ENCODE measurements at places on chromosomes 11 and 22.

DNA sequence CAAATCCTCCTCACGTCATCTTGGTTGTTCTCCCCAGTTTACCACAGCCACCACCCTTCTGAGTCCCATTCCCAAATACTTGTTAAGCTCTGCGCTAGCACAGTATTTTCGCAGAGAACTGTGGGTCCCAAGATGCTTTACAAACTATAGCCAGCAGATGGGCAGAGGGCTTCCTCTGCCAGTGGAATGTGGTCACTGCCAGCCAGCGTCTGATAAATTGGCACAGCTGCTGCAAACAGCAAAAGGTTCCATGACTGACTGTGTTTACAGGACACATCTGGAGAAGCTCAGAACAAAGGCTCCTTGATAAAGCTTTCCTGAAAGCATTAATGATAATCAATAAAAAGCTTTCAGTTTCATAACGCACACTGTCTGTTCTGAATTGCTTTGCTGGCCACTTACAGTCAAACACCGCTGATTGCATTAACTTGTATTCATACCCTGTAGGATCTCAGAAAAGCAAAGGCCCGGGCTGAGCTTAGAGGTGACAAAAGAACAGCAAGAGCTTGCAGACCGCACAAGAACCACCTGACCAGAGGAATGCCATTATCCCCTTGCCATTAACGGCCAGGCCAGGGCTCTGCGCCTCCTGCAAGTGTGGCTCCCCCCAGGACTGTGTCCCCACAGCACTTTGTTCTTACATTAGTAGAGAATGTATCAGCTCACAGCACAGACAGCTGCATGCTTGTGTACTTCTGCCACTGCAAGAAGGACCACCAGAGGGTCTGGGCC, 120.6 kb downstream of the MICAL3 start:
- no peak for DNase-seq

DNA sequence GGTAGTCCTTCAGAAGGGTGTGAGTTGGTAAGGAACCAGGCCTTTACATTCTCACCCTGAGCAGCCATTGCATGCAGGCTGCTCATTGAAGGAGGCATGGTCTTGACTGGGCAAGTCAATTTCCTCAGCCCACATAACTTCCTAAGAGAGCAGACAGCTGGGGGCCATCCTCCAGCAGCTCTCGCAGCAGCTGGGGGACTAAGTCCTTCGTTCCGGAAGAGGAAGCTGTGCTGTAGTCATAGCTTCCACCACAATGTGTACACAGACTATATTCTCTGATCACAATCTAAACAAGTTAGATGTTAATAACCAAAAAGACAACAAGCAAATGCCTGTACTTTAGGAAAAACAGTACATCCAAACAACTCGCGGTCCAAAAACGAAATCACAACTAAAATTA, 30.1 kb upstream of the MPPED1 start:
- no peak for DNase-seq

- no peak for DNase-seq
Observed at GRCh38 chr22:50292643-50293440, 14.6 kb downstream of the PLXNB2 start.

GRCh38 chr11:77276271-77276670, 25.2 kb downstream of the GDPD4 start:
- no peak for DNase-seq

DNA sequence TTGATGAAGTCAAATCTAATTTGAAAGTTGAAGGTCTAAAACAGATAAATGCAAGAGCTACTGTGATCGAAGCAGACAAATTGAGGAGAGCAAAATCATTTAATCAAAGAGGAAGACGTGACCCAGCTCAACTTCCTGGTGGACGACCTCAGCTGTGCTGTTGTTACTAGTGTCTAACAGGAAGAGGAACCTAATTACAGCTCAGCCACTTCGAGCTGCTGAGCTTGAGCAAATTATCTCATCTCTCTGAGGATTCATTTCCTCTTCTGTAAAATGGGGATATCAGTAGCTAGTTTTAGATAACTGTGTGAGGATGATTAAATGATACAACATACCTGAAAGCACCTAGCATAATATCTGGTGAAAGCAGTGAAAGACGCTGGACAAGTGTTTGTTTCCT, 48.6 kb upstream of the OLFML1 start:
- DNase-seq = no peak

- DNase-seq = no peak
Observed at GRCh38 chr22:44575381-44576268, 77.6 kb upstream of the RTL6 start.

DNA sequence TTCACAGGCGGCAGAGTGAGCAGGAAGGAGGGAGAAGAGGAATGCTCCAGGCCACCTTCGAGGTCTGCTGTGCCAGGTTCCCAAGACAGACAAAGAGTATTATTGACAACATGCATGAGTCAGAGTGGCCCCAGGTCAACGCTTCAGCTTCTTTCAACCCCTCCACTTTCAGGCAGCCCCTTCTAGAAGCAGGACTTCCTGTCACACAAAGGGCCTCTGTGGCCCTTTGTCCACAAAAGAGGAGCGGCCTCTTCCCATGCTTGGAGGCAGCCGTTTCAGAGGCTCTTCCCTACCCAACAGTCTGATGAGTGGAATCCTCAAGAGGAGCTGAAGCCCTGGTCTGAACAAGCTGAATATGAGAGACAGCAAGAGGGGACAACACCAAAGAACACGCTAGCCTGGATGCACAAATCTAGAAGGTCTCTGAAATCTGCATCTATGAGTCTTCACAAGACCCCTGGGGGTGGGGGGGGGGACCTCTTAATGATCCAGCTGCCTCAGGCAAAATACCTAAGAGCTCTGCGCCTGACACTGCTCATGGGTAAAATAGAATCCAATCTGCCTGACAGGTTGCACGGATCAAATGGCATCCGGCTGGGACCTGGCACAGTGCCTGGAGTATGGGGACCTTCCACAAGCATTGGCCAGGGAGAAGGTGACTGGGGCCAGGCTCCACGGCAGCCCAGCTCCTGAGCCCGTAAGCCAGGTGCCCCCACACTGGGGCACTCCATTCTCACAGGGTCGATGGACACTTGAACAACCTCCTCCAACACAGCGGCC, 67.5 kb downstream of the PACSIN2 start:
- DNase-seq = no peak

DNA sequence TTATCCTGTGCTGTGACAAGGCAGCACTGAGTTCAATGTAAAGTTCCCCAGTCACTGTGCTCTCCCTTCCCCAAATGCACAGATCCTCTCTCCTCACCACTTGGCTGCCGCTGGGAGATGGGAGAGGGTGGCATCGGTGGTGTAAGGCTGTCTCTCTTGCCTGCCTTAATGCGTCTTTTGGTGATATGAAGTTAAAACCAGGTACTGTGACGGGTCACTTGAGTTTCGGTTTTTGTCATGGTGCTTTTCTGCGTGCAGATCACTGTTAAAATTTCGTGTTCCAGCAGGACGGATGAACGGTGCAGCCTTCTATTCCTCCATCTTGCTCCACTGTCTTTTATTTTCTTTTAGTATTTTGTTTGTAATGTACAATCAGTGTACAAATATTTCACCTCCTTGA, 18.6 kb downstream of the GLB1L2 start:
- DNase-seq = no peak

DNA sequence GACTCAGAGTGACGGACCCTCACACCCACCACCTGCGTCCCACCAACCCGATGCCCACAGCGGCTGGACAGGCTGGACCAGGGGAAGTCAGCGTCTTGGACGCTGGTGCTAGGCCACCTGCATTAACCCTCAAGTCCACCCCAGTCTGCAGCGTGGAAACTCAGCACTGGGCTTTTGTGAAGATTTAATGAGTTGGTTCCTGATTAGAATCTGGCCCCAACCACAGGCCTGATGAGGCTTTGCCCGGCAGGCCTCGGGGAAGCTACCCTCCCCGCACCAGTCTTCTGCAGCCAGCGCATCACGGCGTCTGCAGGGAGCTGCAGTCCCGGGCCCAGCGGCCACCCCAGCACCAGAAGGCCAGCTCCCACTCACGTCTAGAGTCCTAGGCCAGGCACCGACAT, 101.0 kb downstream of the BRD1 start:
- DNase-seq = no peak

DNA sequence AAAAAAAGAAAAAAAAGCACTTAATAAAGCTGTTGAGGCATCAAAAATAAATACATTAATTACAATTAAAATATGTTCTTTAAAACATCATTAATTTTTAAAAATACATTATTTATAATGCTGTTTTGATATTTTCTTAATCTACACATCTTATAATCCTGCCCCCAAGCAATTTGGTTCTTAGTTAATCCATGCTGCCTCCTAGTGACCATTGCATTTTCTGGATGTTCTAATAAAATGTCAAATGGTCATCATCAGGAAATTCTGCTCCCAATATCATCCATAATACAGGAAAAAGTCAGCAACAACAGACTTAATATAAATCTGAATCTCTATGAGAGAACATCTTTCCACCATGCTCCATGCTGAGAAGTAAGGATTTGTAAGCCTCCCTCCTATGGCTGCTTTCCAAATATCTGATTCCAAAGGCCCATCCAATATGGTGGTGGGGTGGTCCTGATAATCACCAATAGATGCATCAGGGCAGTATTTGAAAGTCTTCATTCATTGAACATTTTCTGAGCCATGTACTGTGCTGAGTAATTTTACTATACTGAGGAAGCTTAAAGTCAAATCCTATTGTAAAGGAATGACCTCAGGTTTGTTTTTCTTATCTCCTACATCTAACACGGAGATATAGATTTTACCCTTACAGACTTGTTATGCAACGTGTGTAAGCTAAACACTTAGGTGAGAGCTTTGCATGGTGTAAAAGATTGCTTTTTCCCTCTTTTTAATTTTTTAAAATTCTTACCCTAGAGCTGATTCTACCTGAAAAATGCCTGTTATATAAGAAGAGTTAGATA, 124.7 kb upstream of the BMAL1 start:
- no peak for DNase-seq

DNA sequence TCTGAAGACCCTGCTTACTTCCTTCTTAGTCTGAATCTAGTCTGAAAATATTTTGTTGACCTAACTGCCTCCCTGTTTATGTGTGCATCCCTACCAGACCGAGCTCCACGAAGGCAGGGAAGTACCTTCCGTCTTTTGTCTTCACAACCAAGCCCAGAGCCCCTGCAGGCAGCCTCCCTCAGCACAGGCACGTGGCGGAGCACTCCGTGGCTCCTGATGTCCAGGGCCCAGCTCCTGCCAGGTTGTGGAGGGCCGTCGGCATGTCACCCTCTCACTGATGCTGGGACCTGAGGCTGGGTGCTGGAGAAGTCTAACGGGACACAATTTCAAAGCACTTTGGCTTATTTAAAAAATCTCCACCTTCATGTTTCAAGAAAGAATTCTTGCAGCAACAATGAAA, 59.4 kb upstream of the CLTCL1 start:
- no peak for DNase-seq

- no peak for DNase-seq
Observed at GRCh38 chr11:32388871-32389770, 46.2 kb downstream of the WT1 start.

DNA sequence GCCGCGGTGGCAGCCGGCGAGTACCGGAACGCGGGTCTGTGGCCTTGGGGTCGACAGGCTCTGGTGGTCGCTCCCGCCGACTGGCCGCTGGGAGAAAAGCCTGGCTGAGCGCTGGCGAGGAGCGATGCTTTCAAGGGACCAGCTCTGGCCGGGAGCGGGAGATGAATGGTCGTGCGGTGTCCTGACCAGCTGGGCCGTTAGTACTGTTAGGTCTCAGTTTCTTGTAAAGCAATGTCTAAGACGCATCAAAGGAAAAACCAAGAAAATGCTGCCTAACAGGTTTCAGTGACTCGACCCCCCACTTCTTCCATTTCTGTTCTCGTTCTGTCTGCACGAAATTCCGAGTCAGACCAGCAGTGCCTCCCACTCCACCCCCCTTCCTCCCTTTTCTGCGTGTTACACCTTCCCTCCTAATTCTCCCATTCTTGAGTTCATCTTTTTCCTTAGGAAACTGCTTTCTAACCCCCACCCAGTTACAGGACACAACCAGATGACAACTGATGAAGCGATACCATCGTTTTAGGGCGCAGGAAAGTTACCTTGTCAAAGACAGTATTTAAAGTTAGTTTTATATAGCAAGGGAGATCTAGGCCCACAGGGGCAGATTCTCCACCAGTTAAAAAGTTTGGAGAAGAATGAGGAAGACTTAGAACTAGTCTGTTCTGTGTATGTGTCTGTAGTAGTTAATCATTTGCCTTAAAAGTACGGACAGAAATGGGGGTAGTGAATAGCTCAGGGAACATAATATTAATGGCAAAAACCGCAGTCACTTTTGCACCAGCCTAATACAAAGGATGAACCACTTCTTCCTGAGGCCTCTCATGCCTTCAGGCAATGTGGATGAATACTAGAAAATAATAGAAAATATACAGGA, 1.0 kb downstream of the CUL5 start:
- DNase-seq = no peak

DNA sequence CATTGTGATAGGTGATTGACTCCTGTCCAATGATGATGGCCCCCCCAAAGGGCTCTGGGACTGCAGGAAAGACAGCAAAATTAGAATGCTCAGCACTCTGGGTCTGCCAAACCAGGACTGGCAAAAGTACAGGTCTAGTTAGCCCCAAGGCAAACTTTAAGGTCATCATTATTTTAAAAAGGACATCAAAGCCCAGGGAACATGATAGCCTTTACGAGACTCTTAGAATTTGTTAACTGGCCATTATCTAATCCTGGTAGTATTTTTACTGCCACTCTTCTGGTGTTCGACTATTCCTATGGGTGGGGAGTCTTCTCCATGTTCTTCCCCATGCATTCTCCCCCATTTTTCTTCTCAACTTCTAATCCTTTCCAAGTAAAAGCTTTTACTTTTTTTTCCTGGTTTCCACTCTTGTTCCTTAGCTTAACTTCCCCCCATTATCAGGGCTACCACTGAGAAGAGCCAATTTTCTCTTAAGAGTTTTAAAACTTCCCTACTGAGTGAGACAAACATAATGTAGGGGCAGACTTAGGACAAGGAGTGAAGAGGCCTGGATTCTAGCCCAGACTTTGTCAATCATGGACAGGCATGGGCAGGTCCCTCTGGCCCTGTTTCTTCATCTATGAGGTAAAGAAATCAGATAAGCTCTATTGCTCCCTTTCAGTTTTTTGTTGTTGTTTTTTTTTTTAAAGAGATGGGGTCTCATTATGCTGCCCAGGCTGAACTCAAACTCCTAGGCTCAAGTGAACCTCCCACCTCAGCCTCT, 7.1 kb downstream of the DDB1 start:
- DNase-seq = no peak

DNA sequence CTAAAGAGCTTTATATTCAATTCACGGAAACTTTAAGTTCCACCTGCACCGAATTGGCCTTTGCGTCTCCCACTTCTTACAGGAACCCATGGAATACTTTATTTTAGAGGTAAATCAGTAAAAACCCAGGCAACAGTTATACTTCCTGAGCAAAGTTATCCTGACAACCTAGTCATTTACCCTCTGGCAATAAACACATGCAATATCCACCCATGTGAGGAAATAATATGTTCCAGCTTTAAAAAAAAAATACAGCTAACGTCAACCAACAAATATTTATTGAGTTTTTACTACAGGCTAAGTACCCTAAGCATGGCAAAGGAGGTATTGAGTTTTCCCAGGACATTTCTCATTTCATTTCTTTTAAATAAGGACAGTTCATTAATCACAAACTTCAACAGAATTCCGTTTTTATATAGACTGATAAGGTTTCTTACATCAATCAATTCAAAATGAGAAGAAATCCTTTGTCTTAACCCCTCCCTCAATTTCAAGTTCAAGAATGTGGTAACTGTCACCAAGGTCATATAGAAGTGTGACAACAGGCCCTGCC, 38.3 kb upstream of the CCDC34 start:
- DNase-seq = no peak

Measured in stimulated activated CD8-positive, alpha-beta memory T cell treated with anti-CD3 and anti-CD28 coated beads, Interleukin-15, amount 100 ng/mL, for 24 hours (primary cell).